ENCODE measurements at places on chromosomes 3 and 15.

GRCh38 chr15:43922021-43922420 is 95.2 kb downstream of the WDR76 start:
- DNase-seq, result no peak

- no peak for DNase-seq
Measured at GRCh38 chr15:39709941-39710340, 72.7 kb downstream of the FSIP1 start.

DNA sequence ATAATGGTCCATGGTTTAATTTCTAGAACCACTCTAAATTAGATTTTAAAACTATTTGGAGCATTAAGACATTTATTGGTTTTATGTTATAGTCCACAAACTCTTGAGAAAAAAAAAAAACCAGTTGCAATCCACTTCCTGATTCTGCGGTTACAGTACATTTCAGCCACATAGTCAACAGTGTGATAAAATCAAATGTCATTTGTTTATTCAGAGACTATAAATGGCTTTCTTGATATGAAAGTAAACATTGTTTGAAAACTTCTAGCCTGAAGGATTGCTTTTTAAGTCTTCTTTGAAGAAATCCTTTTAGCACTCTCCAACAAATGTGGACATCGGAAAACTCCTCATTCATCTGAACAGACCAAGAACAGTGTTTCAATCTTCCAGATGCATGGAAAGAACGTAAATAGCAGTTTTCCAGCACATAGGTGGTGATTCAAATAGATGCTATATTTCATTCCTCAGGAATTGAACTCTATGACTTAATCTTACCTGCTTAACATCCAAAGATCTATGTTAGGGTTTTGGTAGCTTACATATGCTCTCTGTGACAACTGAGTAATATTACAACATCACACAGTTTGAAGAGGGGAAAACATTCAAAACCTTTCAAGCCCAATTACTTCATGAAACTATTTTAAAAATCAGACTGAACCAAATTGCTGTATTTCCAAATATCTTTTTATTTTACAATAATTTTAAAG is 87.8 kb upstream of the UBE2E2 start:
- DNase-seq, result peak; percentile 37

DNA sequence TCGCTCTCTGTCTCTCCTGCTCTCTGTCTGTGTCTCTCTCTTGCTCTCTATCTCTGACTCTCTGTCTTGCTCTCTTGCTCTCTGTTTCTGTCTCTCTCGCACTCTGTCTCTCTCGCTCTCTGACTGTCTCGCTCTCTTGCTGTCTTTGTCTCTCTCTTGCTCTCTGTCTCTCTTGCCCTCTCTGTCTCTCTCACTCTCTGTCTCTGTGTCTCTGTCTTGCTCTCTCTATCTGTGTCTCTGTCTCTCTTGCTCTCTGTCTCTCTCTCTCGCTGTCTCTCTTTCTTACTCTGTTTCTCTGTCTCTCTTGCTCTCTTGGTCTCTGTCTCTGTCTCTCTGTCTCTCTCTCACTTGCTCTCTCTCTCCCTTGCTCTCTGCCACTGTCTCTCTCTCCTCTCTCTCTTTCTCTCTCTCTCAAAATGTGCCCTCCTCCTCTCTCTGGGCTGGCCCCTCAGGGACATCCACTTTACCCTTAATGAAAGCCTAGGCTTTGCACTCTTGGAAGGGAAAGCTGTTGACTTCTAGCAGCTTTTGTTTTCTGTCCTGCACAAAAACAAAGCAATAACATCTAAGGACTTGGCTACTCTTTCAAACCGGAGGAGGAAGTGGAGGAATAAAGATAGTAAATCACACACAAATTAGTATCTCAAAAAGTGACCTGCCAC is 73.9 kb upstream of the NR2E3 start:
- DNase-seq, result no peak

GRCh38 chr3:184783319-184783718 is 28.6 kb upstream of the VPS8 start:
- DNase-seq, result no peak

GRCh38 chr15:46365572-46365971 is 730.7 kb downstream of the SQOR start:
- DNase-seq, result no peak

DNA sequence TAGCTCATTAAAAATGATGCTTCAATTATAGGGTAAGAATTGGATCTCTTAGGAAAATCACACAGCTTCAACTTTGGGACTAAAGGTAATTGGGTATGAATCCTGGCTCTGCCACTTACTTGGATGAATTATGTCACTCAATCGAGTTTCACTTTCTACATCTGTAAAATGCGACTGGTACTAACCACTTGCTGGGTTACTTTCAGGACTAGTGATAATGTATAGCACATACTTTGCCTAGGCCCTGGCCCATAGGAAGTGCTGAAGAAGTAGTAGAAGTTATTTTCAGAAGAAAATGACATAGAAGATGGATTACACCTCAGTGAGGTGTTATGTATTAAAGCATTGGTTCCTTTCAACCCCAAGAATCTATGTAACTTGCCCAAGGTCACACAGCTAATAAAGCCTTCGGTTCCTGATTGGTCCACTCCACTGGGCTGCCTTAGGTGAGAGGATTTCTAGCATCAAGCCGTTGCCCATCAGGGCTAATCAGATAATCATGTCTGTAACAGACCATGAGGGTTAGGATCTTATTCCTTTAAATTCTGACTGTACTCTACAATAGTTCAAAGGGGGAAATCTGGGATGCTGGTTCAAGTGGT is 29.4 kb upstream of the AP4E1 start:
- DNase-seq, result no peak

DNA sequence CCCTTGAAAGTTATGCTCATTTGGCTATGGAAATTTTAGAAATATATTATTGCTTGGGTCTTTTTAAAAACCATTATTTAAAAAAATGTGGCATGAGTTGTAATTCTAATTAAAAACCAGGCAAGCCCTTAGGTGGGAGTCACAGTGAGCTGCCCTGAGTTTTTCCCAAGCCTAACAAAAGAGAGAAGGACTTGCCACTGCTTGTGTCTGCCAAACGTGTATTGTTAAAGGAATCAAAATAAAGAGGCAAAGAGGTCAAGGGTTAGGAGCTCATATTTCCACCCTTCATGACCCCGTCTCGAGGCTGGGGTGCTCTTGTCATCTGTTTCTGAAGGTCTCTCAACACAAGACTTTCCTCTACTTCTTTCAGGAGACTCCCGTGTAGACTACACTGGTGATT is 321.1 kb downstream of the ZIC1 start:
- DNase-seq, result no peak

DNA sequence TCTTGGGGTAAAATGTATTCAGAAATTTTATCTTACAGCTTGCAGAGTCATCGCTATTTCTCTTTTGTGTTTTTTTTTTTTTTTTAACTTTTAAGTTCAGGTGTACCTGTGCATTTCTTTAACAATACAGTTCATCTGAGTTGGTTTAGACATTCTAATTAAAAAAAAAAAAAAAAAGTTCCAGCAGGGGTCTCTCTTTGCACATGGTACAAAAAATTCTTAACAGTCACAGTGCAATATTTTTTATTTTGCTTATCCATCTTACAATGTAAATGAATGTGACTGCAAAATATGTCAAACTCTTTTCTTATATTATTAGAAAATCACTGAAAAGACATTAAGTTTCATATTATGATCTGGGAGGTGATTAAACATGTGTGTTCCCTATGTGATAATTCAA is 47.5 kb upstream of the SLC9A9 start:
- DNase-seq, result peak; percentile 42

GRCh38 chr3:180932819-180933218 is 20.3 kb downstream of the FXR1 start:
- DNase-seq, result no peak

DNA sequence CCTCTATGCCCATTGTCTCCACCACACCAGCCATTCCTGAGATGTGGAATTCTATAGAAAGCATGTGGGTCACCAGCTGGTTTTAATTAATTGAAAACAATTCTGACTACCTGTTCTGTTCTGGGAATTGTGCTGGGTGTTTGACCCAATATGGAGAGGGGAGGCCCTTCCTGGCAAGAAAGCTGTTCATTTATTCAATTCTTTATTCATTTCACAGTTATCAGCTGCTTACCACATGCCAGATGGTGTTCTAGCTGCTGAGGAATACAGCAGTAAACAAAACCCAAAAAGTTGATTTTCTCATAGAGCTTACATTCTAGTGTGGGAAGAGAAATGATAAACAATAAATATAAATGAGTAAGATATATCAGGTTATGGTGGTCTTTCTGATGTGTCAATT is 296.1 kb upstream of the RASGRP1 start:
- DNase-seq, result no peak

DNA sequence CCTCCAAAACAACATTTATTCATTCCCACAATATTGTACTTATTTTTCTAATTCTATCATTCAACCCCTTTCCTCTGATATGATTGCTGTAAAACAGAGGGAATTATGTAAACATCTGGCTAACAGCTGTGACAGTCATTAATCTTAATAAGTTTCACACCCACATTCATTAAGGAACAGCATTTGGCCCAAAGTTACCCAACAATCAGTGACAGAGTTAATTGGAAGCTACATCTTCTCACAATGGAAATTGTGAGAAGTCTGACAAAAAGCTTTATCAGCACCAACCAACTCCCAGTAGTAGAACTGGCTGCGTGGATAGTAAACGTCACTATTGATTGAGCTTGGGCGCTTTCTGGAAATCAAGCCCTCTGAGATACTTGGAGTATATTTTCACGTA is 165.8 kb upstream of the SLC24A5 start:
- DNase-seq, result no peak

DNA sequence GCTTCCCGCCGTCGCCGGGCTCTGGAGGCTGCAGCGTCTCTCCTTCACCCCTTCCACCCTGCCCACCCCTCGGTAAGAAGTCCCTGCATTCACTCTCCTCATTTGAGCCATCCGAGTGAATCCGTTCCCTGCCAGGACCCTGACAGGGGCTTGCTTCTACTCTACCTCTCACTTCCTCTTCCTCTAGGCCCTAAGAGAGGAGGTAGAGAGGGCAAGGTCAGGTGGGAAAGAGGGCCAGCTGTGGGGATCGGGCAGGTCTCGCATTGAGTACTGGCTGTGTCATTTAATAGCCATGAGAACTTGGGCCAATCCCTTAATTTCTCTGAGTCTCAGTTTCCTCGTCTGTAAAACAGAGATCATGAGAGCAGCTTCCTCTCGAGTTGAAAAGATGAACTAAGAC is 283.6 kb downstream of the UACA start:
- DNase-seq, result no peak

DNA sequence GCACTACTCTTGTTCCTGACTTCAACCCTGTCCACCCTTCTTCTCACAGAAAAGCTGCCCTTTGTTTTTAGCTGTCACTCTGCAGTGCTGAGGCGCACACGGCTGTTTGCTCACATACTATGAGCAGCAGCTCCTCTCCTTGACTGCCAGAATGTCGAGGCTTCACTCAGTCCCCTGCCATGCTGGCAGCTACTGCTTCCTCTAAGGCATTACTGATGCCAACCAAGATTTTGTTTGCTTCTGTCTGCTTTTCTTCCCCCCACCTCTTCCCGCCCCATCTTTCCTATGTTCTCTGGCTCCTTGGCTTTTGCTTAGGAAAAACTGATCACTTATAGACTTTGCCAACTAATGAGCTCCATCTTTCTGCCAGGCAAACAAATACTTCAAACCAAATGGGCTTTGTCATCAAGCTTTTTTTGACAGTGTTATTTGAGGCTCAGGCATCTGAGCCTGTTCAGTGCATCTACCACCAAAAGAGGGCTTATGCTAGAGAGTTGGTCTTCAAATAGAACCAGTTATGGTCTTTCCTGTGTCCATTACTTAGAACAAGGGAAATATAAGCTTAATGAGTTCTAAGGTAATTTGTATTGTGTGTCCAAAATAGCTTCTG is 81.0 kb downstream of the FBXL2 start:
- no peak for DNase-seq

DNA sequence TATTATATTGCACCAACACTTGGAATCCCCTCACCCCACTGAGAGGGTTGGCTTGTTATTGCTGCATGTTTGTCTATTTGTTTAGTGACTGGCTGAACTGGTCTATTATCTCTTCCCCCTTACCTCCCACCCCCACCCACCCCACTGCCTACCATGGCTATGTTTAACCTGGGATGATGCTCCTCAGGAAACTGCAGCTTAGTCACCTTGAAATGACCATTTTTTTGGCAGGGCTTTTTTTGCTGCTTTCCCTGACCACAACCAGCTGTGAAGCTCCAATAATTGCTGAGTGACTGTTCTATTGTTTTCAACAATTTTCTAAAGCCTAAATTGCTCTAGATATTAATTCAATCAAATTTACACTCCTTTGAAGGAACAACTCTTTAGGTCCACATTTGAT is 137.9 kb upstream of the CADM2 start:
- no peak for DNase-seq

- DNase-seq, result no peak
Measured at GRCh38 chr3:53707222-53707621, 139.0 kb downstream of the CHDH start.

GRCh38 chr15:57509965-57510364 is 81.7 kb upstream of the MYZAP start:
- DNase-seq, result no peak

DNA sequence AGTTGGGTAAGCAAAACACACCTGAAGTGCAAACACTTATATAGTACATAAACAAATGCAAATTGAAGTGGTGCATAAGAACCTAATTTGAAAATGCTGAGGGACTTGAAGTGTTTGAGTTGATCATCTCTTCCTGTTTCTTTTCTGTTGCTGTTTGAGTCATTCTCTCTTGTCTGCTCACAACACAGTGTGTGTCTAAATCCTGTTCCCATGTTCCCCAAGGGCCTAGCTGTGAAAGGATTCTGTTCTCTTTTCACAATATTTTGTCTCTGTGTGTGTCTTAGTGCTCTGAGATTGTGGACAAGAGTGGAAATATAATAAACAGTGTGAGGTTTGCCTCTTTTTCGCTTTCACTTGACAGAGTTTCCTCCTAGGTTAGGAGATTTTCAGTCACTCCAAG is 6.1 kb downstream of the CD96 start:
- no peak for DNase-seq

- peak; percentile 52 for DNase-seq
Measured at GRCh38 chr3:191244242-191244867, 45.3 kb downstream of the OSTN start.

DNA sequence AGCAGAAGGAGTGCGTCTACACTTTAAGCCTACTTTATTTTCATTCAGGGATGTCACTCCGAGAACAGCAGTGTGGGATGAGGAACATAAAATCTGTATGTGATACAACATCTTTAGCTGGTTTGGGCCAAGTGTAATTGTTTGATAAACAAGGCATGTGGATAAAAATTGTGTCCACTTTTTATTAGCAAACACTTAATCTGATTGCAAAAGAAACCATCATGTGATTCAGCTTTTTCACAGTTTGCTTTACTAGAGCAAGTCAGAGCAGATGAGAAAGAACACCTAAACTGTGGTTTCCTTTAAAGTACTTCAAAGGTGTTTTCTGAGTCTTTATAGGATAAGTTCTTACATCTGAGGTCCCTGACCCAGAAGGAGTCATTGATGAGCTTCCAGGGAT is 237.9 kb downstream of the THSD4 start:
- no peak for DNase-seq
